ENCODE measurements at places on chromosomes 16 and 17.

DNA sequence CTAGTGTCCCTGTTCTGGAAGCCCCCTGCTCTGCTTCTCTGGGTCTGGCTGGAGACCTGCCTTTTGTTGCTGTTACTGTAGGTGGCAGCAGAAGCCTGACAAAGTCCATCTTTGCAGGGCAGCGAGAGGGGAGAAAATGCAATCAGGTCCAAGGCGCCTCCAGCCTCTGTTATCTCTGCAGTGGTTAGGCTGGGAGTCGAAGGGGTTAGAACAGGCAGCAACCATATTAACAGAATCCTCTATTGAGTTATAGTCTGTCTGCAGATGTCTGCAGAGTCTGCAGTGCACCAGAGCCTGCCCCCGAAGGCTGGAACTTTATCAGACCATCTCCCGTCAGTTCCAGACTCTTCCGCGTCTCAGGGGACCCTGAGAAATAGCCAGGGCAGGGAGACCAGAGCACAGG lies 404.9 kb upstream of the EEF2KMT start:
- DNase-seq: no peak

- DNase-seq: no peak
Observed at GRCh38 chr16:19304750-19305149, 19.2 kb downstream of the CLEC19A start.

DNA sequence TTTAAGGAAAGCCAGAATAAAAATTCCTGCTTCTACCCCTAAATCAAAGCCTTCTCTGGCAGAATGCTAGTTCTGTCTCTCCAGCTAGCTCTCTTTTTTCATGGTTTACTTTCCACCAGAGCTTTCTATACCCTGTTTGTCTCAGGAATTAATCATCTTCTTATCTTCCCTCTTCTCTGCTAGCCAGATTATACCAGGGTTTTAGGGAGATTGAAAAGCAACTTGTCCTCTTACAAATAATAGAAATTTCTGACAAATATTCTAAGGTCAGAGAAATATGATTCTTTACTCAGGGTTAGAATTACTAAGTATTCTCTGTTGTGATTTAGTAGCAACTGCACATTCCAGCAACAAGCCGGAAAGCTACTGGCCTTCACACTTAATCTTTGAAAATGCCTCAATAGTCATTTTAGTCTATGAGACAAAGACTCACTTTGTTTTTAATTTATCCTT lies 166.4 kb downstream of the TANC2 start:
- no peak for DNase-seq

DNA sequence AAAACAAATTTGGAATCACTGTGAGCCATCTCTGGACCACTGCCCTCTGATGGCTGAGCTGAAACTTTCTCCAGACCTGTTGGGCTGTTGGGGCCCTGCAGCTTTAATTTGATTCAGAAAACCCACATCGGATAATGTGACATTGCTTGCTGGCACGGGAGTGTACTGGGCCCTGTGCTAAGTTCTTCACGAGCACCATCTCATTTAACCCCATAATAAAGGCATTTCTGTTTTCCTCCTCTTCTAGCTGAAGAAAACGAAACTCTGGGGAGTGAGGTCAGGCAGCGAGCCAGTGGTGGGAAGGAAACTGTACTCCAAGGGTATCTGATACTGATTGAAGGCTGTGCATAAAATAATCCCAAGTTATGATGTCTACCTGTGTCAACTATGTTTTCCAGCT lies 34.5 kb upstream of the TNRC6A start:
- no peak for DNase-seq

- DNase-seq: no peak
Observed at GRCh38 chr16:75065521-75066149, 50.9 kb downstream of the LDHD start.

DNA sequence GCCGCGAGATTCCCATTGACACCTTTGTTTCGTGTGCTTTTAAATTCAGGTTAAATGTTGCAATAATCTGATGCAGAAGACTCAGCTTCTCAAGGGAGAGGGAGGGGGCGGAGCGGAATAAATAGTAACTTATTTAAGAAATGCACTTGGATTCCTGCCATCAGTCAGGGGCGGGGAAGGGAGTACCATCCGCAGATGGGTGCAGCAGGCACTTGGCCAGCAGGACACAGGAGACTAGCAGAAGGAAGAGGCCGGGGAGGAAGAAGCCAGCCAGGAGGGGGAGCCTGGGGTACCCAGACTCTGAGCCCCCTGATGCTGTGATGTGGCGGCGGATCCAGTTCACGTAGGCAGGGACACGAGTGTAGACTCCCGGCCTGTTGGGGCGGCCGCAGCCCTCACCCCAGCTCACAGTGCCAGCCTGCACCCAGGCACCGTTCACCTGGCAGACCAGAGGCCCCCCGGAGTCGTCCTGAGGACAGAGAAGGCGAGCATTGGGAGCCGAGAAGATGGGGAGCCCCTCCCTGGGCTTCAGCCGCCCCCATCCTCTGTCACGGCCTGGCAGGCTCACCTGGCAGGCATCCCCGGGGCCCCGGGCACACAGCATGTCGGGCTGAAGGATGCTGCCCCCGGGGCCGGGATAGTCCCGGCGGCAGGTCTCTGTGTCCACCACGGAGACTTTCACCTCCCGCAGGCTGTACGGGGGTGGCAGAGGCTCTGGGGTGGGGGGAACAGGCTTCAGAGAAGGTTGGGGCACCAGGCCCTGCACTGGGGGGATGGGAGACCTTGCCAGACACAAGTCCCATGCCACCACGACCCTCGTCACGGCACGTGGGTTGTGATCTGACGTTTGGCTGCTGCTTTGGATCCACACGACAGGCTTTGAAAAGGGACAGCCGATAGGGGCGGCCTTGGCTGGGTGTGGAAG lies 3.2 kb downstream of the TPSG1 start:
- DNase-seq: no peak

DNA sequence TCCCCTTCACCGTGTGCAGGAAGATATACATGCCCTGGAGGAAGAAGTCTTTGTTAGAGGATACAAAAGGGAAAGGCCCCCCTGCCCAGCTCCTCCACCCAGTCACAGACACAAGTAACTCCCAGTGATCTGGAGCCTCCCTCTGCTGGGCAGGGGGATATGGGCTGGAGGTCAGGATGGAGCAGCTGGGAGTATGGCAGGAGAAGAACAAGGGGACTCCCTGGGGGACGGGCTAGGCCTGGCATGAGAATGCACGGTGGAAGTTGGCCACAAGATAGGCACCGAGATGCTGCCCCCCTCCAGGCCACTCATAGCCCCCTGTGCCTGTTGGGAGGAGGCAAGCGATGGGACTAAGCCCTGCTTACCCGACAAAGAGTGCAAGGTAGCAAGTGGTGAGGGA lies 4.2 kb downstream of the ORMDL3 start:
- DNase-seq: no peak

DNA sequence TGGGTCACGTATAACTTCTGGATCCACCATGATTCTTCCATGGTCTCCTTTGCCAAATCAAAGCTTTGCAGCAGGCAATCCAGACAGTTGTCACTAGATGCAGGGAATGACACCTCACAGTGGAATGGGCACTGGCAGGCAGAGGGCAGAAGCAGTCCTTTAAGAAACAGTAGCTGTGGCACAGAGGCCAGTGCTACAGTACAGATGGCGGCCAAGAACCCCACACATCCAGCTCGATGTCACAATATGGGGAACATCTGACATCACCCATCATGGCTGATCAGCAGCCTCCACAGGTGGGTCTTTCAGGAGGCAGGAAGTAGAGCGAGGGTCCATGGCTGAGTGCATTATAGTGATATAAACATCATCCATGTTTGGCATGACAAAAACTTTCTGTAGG lies 18.8 kb upstream of the ERN1 start:
- DNase-seq: no peak

- no peak for DNase-seq
Observed at GRCh38 chr16:57007530-57007929, 18.2 kb downstream of the NLRC5 start.

Data from cortex of kidney (tissue), 1 donor.